ENCODE measurements at places on chromosomes 6 and 20.
A peak's percentile ranks its signal among the peaks of the same experiment; 100 is the strongest.

DNA sequence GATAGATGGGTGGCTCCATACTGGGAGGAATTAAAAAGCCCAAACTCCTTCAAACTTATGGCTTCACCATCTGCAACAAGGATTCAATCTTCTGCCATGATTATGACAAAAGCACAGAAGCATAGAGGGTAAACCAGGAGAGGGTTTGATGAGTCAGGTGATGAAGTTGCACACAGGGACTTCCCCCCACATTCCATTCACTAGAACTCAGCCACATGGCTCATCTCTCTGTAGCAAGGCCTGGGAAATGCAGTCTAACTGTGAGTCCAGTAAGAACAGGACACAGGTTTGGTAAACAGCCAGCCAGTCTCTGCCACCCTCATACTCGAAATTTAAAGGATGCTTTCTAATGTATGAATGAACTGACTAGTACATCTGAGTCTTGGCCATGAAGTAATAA lies 142.9 kb downstream of the HIVEP2 start:
- H3K27me3 ChIP-seq: no peaks in the 10 kb centered on the region
- peak; percentile 90 for DNase-seq
- H3K4me1 ChIP-seq: peaks cover 5% of the 10 kb centered on the region
- peak overlapping the region; percentile 50 for H3K27ac ChIP-seq
- no peaks in the 10 kb centered on the region for H3K36me3 ChIP-seq

DNA sequence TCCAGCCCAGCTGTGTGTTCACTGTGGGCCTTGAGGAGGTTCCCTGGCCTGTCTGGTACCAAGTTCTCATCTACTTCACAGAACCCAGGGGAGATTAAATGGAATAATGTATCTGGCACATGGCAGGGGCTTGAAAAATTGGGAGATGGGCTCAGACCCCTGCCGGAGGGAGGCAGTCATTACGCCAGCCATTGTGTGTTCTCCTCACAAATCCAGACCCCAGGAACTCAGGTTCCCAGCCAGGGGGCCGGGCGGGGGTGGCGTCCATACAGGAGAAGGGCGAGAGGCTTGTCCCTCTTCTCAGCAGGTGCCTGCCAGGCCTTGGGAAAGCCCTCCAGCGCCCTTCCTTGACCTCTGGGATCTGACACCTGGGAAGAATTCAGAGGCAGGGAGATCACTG lies 8.1 kb downstream of the NOL4L start:
- no peaks in the 10 kb centered on the region for H3K36me3 ChIP-seq
- peaks cover 7% of the 10 kb centered on the region for H3K4me1 ChIP-seq
- no peak overlapping the region for H3K27ac ChIP-seq

DNA sequence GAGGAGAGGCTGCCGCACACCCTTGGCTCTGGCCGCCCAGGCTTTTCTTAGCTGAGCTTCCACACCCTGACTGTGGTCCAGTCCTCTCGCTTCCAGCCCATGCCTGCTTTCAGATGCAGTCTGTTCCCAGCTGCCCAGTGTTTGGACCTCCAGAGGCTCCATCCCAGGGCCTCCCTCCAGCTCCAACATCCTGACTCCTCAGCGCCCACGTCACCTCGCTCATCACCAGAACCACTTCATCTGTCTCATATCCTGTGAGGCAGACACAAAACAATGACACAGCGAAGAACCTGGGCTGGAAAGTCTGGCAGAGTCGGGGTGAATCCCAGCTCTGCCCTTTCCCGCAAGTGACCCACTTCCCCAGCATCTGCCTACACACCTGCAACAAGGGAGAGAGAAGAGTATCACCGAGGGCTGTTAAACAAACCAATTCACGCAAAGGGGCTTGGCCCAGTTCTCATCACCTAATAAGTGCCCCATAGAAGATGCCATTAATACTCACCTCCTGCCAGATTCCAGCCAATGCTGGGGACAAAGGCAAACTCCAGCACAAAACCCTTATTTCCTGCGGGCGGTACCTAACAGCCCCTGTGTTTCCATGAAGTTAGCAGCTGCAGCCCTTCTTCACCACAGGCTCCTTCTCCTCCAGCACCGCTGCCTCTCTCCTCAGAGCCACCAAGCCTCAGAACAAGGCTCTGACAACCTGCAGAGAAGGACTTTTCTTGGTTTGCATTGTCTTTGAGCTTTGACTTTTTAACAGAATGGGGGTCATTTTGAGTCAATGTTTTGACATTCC lies 133.4 kb upstream of the CDH4 start:
- no peak overlapping the region for H3K27ac ChIP-seq
- peak; percentile 21 for DNase-seq
- H3K27me3 ChIP-seq: no peaks in the 10 kb centered on the region
- H3K36me3 ChIP-seq: no peaks in the 10 kb centered on the region

- H3K4me3 ChIP-seq: no peak overlapping the region
- no peak for DNase-seq
- no peaks in the 10 kb centered on the region for H3K4me1 ChIP-seq
- H3K27ac ChIP-seq: no peak overlapping the region
- H3K36me3 ChIP-seq: no peaks in the 10 kb centered on the region
Measured at GRCh38 chr6:163263998-163264661, 150.4 kb upstream of the QKI start.

DNA sequence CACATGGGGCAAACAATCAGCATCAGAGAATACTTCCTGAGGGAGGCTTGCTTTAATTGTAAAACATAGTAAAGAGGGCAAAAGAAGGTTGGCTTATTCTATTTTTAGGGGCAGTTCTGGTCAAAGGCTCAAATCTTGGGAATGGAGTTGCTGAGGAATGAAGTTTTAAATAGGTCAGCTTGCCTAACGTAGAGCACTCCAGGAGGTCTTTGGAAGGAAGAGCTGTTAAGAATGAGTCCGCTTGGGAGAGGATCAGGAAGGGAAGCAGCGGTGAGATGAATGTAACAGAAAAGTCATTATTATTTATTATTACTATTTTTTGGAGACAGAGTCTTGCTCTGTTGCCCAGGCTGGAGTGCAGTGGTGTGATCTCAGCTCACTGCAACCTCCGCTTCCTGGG lies 108.7 kb downstream of the ZFAND3 start:
- no peak overlapping the region for H3K27ac ChIP-seq
- H3K36me3 ChIP-seq: no peaks in the 10 kb centered on the region
- DNase-seq: no peak
- no peaks in the 10 kb centered on the region for H3K27me3 ChIP-seq
- H3K4me3 ChIP-seq: no peak overlapping the region

DNA sequence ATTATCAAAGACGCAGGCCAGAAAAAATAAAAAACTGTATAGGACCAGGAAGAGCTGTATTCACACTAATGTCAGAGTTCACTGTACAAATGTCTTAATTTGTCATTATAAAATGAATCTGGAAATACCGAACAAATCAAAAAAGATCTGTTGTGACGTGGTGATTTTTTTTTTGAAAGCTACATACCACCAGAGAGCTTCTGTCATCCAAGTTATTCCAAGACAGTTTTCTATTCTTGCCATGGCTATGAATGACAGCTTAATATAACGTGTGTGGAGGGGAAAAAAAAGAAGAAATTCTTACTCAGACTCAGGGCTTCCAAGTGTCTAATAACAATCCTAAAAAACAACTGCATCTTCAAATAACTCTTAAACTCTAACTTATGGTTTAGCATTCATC lies 328.8 kb upstream of the BTBD3 start:
- no peaks in the 10 kb centered on the region for H3K36me3 ChIP-seq
- H3K27me3 ChIP-seq: no peaks in the 10 kb centered on the region
- H3K4me3 ChIP-seq: no peak overlapping the region
- H3K27ac ChIP-seq: no peak overlapping the region
